ENCODE measurements at places on chromosomes 3 and 15. TPM values are rescaled to one million over a fixed set of nuclear protein-coding genes. Genes with fewer than 3 reads are reported as not detected.

The CXCR6 gene
- total RNA-seq: 4.5 TPM

The SPINK8 gene
- total RNA-seq: not detected

GRCh38 chr3:112136959-112137693, 4.1 kb upstream of the GCSAM start:
- no peaks in the 10 kb centered on the region for H3K36me3 ChIP-seq
- DNase-seq: no peak
- no peak overlapping the region for H3K4me3 ChIP-seq
- no peaks in the 10 kb centered on the region for H3K4me1 ChIP-seq
- no peak overlapping the region for H3K27ac ChIP-seq
- no peaks in the 10 kb centered on the region for H3K27me3 ChIP-seq

The STAC gene
- total RNA-seq: 6.1 TPM

DNA sequence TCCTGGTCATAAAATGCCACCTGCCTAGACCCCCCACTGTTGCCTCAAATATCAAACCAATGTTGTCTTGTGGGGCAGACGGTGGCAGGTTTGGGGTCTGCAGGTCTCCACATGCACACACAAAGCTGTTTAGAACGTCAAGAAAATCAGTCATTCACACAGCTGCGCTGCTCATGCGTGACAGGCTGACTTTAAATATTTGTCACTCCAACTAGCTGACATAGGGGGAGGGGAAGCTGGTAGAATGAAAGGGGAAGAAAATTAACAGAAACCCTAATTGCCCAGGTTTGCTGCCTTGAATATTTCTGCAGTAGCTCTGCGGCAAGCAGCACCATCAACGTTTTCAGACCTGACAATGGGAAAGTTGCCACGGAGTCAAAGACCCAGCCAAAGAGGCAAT, 201.8 kb downstream of the ABHD5 start:
- no peak overlapping the region for H3K4me3 ChIP-seq
- H3K36me3 ChIP-seq: no peaks in the 10 kb centered on the region
- no peak for DNase-seq
- no peak overlapping the region for H3K27ac ChIP-seq

The GOLGA6L25 gene
- total RNA-seq: not detected

The ACTRT3 gene
- 3.3 TPM for total RNA-seq

The FBXO40 gene
- not detected for total RNA-seq

The CYP8B1 gene
- not detected for total RNA-seq

- H3K27me3 ChIP-seq: no peaks in the 10 kb centered on the region
- no peaks in the 10 kb centered on the region for H3K4me1 ChIP-seq
- H3K27ac ChIP-seq: no peak overlapping the region
- H3K4me3 ChIP-seq: no peak overlapping the region
Observed at GRCh38 chr15:74108111-74108510, 22.3 kb upstream of the ISLR2 start.

The SLC6A20 gene
- total RNA-seq: 0.16 TPM
